ENCODE measurements at places on chromosomes 12 and 14.
A peak's percentile ranks its signal among the peaks of the same experiment; 100 is the strongest.

GRCh38 chr12:1738446-1738845, 47.6 kb downstream of the ADIPOR2 start:
- no peak for DNase-seq

DNA sequence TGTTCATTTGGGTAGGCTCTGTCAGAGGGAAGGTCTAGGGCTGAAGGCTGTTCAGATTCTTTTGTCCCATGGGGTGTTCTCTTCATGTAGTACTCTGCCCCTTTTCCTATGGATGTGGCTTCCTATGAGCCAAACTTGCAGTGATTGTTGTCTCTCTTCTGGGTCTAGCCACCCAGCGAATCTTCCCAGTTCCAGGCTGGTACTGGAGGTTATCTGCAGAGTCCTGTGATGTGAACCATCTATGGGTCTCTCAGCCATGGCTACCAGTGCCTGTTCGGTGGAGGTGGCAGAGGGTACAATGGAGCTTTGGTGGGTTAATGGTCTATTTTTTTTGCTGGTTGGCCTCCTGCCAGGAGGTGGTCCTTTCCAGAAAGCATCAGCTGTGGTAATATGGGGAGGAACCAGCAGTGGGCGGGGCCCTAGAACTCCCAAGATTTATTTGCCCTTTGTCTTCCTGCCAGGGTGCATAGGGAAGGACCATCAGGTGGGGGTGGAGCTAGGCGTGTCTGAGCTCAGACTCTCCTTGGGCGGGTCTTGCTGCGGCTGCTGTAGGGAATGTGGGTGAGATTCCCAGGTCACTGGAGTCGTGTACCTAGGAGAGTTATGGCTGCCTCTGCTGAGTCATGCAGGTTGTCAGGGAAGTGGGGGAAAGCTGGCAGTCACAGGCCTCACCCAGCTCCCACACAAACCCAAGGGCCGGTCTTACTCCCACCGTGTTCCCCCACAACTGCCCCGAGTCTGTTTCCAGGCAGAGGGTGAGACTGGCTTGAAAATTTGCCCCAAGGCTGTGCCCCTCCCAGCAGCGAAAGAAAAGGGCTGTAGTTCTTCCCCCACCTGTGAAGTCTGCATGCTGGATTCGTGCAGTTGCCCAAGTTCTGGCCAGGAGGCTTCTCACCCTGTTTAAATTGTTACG, 17.5 kb downstream of the MTRFR start:
- DNase-seq, result no peak

DNA sequence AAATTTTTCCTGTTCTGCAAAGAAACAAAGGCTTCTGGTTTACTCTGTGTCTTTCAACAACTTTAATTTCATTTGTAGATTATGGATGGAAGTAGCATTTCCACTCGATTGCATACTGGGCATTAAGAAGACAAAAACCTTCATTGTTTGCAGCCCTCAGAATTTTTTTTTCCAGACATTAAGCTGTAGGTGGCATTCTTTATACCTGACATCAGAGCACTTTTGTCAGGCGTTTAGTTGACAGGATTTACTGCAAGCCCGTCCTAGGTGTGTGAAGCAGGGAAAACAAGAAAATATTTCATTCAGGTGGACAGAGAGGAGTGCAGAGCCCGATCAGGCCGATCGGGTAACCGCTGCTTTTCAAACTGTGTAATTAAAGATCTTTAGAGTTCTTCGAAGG, 107.5 kb downstream of the TMEM260 start:
- no peak for DNase-seq

- no peak for DNase-seq
Measured at GRCh38 chr12:16281157-16281556, 3.7 kb upstream of the SLC15A5 start.

GRCh38 chr14:55928276-55928675, 189.9 kb upstream of the PELI2 start:
- no peak for DNase-seq

DNA sequence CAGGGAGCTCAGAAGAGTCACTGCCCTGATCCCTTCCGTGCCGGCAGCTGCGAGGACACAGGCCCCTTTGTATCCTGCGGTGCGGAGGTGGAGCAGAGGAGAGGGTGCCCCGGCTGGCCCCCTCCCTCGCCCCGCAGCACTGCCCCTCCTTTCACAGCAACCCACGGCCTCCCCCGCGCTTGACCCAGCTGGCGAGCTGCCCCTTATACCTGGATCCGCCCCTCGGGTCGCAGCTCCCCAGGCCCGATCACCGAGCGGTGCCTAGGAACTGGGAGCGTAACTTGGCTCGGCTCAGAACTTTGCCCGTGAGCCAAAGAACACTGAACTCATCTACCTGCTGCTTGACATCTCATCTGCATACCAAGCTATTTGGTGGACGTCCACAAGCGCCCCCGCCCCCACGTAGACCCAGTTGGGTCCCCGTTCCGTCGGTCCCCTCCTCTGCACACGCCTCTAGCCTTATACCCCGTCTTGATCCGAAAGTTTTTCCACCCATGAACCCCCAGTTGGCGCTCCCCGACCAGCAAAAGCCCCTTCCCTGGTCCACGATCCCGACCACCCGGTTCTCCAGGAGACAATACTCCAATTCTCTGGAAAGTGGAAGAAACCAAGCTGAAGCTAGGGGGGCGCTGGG, 697 bp upstream of the DNAJC14 start:
- no peak for DNase-seq

DNA sequence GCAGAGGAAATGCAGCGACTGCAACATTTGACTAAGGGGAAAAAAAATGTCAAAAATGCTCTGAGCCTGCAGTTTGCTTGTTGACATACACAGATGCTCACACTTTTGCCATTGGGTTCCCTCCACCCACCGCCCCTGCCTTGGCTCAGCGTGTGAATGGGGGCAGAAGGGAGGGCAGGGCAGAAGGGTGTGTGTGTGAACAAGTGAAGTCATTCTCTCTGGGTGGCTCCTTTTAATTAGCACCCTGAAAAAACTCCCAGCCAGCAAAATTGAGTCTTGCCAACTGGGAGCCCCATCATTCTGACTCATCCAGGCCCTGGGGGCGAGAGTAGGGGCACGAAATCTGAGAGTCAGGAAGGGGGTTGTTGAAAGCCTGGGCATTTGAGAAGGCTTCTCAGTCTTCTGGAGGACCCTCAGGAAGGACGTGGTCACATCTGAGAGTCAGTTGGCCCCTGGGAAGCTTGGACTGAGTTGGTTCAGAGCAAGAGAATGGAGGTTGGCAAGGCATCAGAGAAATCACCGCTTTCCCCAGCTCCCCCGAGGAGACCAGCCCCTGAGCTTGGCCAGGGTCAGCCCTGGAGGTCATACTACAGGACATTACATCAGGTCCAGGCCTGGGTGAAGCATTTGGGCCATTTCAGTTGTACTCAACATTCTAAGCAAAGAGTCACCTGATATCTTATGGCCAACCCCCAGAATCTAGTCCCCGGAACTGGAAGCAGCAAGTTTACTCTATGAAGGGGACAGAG, 22.7 kb upstream of the KRT78 start:
- no peak for DNase-seq

- no peak for DNase-seq
Measured at GRCh38 chr12:24838531-24838950, 110.4 kb downstream of the BCAT1 start.

- peak; percentile 38 for DNase-seq
Measured at GRCh38 chr12:22334410-22335100, at the start of gene ST8SIA1. TSS of gene ST8SIA1 (minus strand) at chr12:22334707. CDS start at chr12:22334232, 475 bp downstream.

GRCh38 chr14:101102875-101103274, 199.4 kb upstream of the RTL1 start:
- no peak for DNase-seq

- no peak for DNase-seq
Measured at GRCh38 chr12:109273354-109273753, 35.7 kb downstream of the FOXN4 start.

DNA sequence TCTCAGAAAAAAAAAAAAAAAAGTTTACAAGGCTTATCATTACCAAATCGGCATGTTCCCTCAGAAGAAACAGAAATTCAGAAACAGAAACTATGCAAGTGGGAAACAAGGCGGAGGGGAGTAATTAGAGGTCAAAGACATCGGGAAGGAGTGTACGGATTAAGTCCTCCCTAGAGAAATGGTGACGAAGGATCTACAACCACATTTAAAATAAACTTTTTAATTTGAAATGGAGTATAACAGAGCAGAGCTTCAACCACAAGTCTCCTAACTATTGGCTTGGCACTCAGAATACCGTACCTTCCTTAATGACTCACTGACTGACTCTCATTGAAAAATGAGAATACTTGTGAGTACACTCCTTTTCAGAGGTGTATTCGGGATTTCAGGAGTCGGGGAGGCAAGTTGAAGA, 908 bp downstream of the ENTPD5 start:
- DNase-seq, result no peak

- DNase-seq, result no peak
Measured at GRCh38 chr12:8678661-8679111, 16.1 kb upstream of the MFAP5 start.

DNA sequence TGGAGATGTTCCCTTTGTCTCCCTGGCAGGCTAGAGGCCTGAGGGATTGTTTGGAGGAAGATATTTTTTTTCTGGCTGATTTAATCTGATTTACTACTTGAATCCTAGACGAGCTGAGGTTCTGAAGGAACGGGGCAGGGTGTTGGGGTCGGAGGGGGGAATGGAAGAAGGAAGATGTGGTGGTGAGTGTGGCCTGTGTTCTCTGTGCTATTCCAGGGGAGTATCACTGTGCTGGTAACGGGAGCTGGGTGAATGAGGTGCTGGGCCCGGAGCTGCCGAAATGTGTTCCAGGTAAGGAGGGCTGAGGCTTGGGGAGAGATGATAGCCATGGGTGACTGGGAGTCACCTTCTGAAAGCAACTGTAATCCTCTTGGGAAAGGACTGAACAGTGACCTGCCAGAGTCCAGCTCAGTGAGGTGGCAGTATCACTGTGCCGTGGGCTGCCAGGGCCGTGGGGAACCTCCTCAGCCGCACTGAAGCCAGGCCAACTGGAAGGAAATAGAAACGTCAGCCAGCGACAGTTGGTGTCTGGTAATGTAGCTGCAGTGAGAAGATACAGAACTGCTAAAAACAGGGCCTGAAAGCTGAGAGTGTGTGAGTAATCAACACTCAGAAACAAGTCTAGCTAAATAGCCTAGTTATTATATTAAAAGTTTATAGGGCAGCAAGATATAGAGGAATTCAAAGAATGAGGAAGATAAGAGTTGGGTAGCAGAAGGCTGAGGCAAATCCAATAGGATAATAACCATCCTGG, 7.9 kb downstream of the C1S start:
- DNase-seq, result no peak

DNA sequence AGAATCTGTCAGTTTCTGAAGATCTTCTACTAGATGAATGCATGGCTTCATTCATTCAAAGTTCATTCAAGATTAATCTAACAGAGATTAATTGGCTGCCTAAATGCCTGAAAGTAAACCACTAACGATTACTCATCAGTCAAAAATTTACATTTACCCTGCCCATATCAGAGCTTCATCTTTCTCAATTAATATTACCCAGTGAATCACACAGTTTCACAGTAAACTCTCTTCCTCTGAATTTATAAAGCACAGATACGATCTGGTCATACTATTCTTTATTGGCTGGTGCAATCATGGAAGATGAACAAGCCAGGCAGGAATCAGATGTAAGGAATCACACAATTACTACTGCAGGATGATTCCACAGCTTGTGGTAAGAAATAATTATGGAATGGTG, 377.7 kb downstream of the SLC16A7 start:
- DNase-seq, result no peak

GRCh38 chr14:22478670-22479069, 110.4 kb downstream of the DAD1 start:
- DNase-seq, result no peak

- no peak for DNase-seq
Measured at GRCh38 chr14:61547186-61548069, 147.9 kb upstream of the HIF1A start.

- no peak for DNase-seq
Measured at GRCh38 chr14:63343878-63344277, 25.1 kb upstream of the GPHB5 start.

GRCh38 chr14:89531661-89532335, 114.8 kb upstream of the FOXN3 start:
- no peak for DNase-seq

- DNase-seq, result no peak
Measured at GRCh38 chr12:7209958-7210357, 20.5 kb downstream of the PEX5 start.

DNA sequence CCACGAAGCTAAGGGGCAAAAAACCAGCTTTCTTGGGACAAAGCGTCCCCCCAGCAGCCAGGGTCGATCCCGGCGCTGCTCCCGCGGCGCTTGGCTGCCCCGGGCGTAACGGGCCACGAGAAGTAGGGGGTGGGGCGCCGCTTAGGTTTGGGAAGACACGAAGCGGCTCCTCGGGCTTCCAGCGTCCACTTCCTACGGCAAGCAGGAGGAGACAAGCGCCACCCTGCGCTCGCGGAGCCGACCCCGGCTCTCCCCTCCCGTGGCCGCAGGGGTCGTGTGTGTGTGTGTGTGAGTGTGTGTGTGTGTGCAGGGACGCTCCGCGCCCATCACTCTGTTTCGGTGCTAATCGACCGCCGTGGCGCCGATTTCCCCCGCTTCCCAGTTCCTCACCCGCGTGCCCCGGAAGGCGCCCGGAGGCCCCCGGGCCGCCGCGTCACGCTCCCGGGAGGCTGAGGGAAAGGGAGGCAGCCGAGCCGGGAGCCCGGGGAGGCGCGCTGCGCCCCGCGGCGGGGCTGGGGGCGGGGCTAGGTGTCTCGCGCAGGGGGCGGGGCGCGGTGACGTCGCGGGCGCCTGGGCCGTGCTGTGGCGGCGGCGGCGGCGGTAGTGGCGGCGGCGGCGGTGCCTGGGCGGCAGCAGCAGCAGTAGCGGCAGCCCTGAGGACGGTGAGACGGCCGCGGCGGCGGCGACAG, at the start of gene ERC1:
Gene ERC1, plus strand, starts transcription at position 563 of the 689 bp plus-strand sequence. CDS start 36,681 bp downstream, outside the sequence.
- peak; percentile 76 for DNase-seq

GRCh38 chr12:76242813-76243550, 105.2 kb downstream of the BBS10 start:
- no peak for DNase-seq

- no peak for DNase-seq
Measured at GRCh38 chr12:92414170-92415070, 268.8 kb upstream of the BTG1 start.

- DNase-seq, result no peak
Measured at GRCh38 chr14:64646103-64646502, 58.1 kb upstream of the PLEKHG3 start.

- no peak for DNase-seq
Measured at GRCh38 chr12:107429006-107429705, 256.4 kb upstream of the PWP1 start.

GRCh38 chr12:82359115-82359478, 768 bp downstream of the METTL25 start:
- no peak for DNase-seq

DNA sequence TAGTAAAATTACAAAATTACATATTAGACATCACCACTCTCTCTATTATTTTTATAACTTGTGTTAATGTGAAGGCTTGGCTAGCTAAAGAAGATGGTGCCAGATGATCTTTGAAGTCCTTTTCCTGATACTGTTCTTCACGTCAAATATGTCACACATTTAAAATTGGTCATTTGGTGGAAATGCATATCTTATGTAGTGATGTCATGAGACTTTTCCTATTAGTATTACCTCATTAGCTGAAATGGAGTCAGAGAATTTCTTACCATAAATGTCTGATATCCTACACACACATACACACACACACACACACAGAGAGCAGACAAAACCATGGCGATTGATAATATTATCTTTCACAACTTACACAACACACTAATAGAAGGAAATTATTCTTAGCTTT, 124.8 kb upstream of the PTPRB start:
- DNase-seq, result no peak

- DNase-seq, result no peak
Measured at GRCh38 chr12:56221232-56221756, 428 bp downstream of the RNF41 start.

- no peak for DNase-seq
Measured at GRCh38 chr12:114668151-114668885, 15.7 kb downstream of the TBX3 start.

- no peak for DNase-seq
Measured at GRCh38 chr14:88825503-88825902, 1.1 kb downstream of the TTC8 start.

Measured in stimulated activated CD4-positive, alpha-beta T cell treated with anti-CD3 and anti-CD28 coated beads, TNF-alpha, amount 100 ng/mL, for 4 hours (primary cell).